ENCODE measurements at places on chromosomes 2 and 18.

GRCh38 chr2:62467475-62468321 is 38.3 kb downstream of the TMEM17 start:
- no peak for DNase-seq

DNA sequence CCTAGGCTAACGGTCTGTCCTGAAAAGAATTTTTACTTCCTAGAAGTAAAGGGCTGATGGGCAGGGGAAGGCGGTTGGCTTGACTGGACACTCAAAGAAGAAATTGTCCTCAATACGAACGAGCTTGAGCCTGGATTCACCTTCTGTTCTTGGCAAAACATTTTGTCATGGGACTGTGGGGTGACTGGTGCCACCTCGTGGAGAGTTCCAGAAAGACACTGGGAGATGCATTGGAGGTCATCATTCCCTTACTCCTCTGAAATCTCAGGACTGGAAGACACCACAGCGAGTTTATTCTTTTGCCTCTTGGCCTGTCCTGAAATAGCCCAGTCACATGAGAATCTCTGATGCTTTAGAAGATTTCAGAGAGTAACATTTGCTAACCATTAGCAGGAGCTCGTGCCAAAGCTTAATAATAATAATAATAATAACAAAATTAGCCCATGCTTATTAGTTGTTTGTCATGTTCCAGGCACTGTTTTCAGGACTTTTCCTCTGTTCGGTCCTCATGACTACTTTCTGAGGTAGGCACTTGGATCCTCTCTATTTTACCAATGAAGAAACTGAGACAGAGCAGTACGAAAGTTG is 44.5 kb downstream of the TMEM182 start:
- DNase-seq: no peak

GRCh38 chr2:173750353-173750801 is 214.8 kb downstream of the SP3 start:
- DNase-seq: no peak

- DNase-seq: no peak
Observed at GRCh38 chr2:240139011-240139441, 1.4 kb downstream of the OTOS start.

- no peak for DNase-seq
Observed at GRCh38 chr2:122003196-122003940, 247.9 kb downstream of the TSN start.

Data from NCI-H1436 treated with DMSO at 0.1 percent for 48 hours (cell line).